Mammary epithelial cell (primary cell): ENCODE measurements at places on chromosomes 2 and 18.

- no peak for DNase-seq
These were observed 666.8 kb downstream of the NR4A2 start for GRCh38 chr2:155665704-155666103.

DNA sequence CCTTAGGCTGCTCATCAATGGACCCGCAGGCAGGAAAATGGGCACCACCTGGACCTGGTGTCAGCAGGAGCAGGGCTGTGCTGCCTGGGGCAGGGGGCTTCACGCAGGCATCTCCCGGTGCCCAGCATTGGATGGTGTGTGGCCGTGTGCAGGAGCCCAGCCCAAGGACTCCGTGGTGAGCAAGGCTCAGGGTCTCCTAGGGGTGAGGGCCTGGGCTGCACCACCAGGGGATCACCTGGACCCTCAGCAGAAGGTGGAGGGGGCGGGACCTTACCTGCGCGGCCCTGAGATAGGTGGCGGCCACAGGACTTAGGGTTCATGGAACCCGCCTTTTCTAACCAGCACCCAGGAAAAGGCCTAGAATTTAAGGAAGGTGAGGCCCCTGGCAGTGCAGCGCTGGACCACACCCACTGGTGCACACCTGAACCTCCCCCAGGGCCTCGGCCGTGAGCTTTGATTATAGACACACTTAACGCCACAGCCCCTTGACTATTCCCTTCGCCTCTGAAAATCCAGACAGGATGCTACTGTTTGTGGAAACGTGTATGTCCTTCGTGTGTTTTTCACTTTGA lies 89.0 kb downstream of the TMEM18 start:
- DNase-seq: no peak

- no peak for DNase-seq
These were observed 148.9 kb downstream of the RNF152 start for GRCh38 chr18:61743775-61744531.

GRCh38 chr2:192333642-192334041 lies 138.9 kb upstream of the TMEFF2 start:
- no peak for DNase-seq

GRCh38 chr2:71510196-71510807 lies 56.9 kb downstream of the DYSF start:
- peak; percentile 35 for DNase-seq

- DNase-seq: no peak
These were observed 42.4 kb downstream of the KLF7 start for GRCh38 chr2:207123335-207123744.

- DNase-seq: no peak
These were observed 631.2 kb upstream of the SOX11 start for GRCh38 chr2:5060956-5061355.

DNA sequence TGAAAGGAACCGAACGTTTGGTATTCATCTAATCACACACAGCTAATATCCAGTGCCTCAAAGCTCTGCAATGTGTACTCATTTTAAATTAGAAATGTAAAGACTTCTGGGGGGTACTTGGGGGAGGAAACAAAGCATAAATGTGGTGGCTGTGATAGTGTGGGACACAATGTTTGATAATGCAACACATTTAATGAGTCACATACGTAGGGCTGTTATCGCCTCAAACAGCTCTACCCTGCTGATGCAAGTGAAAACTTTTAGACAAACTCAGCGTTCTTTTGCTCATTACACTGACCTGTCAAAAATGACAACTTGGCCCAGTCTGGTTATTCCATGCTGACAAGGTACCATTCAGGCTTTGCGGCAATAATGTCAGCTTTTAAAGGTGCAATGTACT lies 1227.1 kb upstream of the CELF4 start:
- DNase-seq: no peak

GRCh38 chr18:7562491-7562890 lies 4.6 kb upstream of the PTPRM start:
- DNase-seq: no peak

GRCh38 chr2:6784291-6784690 lies 81.4 kb downstream of the CMPK2 start:
- DNase-seq: no peak

DNA sequence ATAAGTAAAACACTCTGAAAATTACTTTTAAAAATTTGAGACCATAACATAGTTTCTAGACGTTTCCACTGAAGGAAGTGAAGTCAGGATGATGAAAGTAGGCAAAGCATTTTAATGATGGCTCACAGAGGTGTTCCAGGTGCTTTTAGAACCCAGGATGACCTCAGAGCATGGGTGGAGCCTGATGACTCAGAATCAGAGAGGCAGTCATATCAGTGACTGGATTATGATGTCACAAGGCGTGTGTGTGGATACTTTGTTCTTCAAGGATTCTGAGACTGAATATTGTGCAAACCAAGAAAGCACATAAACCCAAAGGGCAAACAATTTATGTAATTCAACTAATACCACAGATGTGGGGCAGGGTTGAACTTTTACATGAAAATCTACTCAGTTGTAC lies 208.0 kb upstream of the FBXO11 start:
- peak; percentile 100 for DNase-seq

GRCh38 chr2:219985017-219985416 lies 357.6 kb downstream of the SLC4A3 start:
- no peak for DNase-seq

DNA sequence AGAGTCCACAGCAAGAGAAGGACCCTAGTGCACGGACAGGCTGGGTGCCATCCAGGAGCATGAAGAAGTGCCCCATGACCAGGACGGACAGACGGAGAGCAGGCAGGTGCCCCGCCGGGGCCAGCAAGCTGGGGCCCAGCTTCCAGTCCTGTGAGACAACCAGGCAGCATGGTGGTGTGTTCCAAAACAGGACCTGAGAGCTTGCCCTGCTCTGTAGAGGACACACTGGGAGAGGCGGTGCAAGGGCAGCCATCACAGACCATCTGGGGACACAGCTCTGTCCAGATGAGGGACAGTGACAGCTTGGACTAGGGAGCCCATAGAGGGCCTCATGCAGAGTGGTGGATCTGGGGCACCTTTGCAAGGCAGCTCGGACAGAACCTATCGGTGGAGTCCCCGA lies 279.8 kb downstream of the EIPR1 start:
- DNase-seq: no peak

DNA sequence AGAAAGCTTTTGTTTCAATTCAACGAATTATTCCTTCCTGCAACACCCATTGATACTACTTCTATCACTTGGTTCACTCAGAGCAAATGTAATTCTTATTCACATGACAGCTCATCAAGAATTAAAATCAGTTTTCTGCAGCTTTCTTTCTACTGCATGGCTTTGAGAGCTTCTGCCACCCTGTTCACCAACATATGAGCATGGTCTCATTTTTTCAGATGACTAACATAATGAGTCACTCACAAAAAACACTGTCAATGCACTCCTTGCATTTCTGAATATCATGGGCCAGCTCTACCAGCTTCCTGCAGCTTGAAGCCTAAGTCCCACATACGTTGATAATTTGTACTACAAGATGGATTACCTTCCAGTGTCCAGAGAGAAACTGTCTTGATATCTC lies 342.9 kb downstream of the LRATD1 start:
- DNase-seq: peak; percentile 17

GRCh38 chr2:43872151-43872550 lies 33.4 kb downstream of the ABCG8 start:
- no peak for DNase-seq

DNA sequence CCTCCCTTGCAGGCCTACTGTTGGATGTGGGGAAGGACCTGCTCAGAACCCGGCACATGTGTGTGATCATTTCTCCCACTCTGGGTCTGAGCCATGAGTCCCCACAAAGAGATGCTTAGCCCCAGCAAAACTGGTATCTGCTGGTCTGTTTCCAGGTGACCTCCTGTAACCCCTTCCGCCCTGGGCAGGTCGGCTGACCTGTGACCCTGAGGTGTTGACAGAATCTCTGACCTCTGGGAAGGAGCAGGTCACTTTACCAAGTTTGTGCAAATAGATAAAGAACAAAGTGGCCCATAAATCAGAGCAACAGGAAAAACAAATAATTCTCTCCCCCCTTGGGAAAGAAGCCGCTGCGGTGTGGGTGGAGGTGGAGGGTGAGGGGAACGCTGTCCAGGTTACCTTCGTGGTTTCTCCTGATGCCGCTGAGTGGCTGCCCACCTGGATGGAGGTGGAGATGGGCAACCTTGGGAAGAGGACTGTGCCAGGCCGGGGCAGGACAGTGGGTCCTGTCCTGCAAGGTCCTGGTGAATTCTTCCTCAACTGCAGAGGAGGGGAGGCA lies 174.0 kb upstream of the MYCN start:
- no peak for DNase-seq

- peak; percentile 68 for DNase-seq
These were observed 115.6 kb upstream of the OTOS start for GRCh38 chr2:240255811-240256703.

- DNase-seq: no peak
These were observed 41.8 kb downstream of the SNED1 start for GRCh38 chr2:241040081-241040803.

DNA sequence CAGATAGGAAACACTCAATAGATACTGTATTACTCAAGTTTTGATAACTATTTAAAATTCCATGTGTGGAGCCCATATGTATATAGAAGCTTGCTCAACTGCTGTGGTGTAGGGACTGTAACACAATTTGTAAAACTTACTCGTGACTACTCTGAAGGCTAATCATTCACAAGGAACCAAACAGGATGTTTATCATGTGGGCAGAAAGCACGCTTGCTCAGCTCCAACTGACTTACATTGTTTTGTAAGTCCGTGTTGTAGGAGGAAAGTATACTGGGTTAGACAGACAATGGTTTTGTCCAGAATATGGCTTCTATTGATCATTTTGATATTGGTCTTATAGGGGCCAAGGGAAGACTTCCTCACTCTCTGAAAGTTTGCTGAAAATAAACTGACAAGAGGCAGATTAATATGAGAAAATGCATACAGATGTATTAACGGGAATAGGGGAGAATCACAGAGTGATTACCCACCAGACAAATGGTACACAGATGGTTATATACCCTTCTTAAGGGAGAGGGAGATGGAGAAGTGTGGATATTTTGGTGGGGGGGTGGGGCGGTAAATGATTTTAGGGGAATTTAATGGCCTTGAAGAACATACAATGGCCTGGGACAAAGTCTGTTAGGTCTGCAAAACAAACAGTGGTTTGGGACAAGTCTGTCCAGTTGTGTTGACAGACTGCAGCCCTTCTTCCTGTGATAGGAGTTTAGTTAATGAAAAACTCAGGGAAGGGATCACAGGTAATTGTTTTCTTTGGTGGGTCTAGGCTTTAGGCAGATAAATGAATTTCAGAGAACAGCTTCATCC lies 259.3 kb upstream of the SP5 start:
- DNase-seq: no peak

DNA sequence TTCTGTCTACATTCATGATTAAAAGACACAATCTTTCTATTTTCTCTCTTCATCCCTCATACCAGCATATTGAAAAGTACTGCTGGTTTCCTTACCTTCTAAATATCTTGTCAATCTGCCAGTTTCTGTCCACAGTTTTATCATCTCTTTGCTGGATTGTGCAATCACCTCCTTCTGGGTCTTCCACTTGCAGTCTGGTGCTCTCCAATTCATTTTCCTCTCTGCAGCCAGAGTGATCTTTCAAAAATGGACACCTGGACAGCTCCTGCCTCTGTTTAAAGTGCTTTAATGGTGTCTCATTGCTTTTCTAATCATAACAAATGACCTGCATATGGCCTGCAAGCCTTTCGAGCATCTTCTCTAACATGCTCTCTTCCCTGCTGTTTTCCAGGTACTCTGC lies 94.0 kb downstream of the C1QL2 start:
- no peak for DNase-seq

DNA sequence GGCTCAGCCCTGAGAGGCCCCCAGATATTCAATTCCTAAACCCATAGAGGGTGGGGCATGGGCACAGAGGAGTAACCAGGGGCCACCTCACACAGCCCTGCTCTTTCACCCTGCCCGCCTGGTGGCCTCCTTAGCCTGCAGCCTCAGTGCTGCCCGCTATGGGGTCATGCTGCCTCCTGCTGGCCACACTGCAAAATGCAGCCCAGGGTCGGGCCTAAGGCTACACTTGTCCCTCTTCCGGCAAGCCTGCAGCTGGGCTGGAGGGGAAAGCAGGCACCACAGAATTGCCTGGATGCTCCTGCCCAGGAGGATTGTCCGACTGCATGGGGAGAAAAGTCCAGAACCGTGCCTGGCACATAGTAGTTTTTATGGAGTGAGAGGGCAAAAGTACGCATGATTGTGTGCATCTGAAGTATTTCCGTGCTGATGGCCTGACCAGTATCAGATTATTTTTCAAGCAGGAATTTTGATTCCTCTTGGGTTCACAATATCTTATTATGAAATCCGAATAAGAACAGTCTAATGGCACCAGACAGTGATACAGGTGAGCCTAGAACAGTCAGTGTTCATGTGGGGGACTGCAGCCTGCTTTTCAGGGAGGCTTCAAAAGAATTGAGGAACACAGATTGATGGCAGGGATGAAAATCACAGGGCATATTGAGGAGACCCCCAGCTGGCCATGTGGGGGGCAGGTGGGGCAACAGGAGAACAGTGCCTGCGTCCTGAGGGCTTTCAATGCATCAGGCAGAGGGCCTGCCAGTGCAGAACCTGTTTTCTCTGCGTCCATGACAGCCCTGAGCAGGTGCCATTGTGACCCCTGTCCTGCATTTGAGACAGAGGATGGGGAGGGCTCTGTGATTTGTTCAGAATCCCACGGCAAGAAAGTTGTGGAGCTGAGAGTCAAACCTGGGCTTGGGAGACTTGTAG lies 51.2 kb upstream of the ALPP start:
- DNase-seq: peak; percentile 31

DNA sequence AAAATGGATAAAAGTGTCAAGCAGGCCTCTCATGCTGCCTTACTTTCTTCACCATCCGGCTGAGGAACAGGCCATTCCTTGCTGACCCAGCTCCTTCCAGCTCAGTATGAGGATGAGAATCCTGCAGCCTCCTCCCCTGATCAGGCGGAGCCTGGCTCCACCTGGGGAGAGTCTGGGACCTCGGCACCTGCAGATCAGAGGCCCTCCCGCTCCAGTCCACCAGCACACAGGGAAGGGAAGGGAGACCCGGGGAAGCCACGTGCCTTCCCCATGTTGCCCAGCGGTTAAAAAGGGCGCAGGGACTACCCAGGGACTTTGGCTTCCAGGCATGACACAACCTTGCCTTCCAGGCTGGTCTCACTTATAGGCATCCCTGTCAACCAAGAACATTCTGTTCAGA lies 172.0 kb downstream of the NDUFA10 start:
- DNase-seq: no peak

DNA sequence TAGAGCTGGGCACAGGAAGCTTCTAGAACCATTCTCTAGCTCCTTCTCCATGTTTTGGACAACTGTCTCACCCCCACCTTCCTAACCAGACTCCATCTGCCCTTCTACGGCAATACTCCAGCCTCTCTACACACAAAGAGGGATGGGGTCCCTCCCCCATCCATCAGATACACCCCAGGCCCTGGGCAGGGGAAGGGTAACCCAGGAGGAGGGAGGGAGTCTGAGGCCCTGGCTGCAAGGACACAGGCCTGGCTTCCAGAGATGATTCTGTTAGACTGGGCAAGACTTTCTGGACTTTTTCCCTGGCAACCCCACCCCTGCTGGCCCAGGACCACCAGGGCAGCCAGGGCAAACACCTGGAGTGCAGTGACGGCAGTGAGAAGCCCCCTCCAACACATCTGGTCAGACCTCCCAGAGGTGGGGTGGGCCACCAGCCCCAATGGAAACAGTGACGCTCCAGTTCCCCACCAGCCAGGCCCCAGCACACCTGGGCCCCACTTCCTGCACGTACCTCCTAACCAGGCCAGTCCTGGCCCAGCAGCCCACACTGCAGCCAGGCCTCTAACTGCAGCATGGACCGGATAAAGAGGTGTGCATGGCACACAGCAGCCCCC lies 6.5 kb downstream of the CYP26B1 start:
- DNase-seq: no peak
